ENCODE measurements at places on chromosomes 2 and 18. TPM values are rescaled to one million over a fixed set of nuclear protein-coding genes. Genes with fewer than 3 reads are reported as not detected.

- no peak for DNase-seq
Observed at GRCh38 chr18:58204776-58205442, 160.9 kb downstream of the NEDD4L start.

- DNase-seq: no peak
Observed at GRCh38 chr18:55355223-55355622, 232.8 kb downstream of the TCF4 start.

DNA sequence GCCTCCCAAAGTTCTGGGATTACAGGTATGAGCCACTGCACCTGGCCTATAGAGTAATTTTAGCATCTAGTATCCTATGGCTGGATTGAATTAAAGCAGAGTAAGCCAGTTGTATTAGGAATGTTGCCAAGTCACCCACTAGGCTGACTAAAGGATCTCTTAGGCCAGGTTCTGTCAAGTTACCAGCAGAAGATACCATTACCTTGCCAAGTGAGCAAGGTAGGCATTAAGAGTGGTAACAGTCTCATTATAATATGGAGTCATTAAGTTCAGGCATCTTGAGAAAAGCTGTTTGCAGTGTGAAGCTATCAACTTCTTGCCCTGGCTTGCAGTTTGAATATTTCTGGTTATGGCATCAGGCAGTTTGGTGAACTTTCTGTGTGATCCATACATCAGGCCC is 37.0 kb upstream of the MTCL1 start:
- DNase-seq: no peak

DNA sequence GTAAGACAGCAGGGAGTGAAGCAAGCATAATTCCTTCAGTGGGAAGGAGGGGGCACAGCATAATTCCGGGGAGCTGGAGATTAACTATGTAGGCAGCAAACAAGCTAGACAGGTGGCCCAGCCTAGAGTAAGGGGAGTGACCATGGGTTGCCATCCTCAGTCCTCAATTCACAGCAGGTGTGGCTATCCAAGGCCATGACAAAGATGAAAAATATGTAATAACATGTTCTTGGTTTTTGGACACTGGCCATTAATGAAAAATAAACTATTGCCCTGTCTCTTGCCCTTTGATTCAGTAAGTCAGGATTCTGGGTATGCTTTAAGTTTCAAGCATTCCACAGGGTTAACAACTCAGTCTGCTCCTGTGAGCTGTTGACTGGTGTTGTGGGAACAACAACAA is 65.0 kb downstream of the CYP1B1 start:
- DNase-seq: no peak

DNA sequence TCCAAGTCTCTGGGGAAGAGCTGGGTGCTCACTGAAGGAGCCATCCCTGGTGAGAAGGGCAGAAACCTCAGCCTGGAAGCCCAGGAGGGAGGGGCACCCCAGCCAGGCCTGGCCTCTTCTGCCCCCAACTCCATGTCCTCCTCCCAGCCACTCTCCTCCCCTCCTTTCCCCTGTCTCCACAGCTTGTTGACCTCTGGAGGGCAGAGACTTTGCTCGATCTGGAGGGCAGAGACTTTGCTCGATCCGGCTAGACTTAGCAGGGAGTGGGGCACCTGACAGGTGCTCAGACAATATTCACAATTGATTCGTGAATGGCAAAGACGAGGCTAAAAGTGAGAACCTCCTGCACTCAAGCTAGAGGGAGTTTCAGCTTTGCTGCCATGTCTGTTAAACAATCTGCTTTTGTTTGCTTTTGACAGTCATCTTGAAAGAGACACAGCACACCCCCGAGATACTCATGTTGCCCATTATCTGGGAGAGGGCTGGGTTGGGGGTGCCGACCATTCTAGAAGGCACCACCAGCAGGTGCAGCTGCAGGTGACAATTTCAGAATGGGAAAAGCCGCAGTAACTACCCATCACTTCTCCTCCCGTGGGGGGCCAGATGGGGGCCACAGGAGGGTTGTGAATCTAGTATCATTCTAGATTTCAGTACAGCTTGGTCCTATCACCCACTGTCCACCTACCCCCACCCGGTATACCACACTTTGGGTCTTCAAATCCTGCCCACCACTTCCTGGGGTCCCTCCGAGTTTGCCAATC is 54.8 kb downstream of the DNMT3A start:
- DNase-seq: no peak

The BCL2 gene
- 12.3 TPM for total RNA-seq

The SEMA4C gene
- 19.9 TPM for total RNA-seq

The C2orf81 gene
- total RNA-seq: 1.2 TPM

The RESP18 gene
- total RNA-seq: not detected

GRCh38 chr18:76994086-76994654 is 138.4 kb downstream of the MBP start:
- DNase-seq: no peak

DNA sequence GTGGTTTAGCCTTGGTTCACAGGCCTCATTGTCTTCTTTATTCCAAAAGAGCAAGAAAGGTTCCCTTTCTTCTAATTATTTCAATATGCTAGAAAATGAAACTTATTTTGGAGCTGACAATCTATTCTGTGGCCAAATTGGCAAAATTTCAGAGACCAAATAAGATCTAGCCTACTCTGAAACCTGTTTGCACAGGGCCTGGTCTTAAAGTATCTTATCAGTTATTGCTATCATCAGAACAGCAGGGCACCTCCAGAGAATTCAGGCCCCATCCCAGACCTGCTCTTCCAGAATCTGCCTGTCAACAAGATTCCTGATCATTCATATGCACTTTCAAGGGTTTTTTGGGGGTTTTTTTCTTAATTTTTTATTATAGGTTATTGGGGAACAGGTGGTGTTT is 198.7 kb downstream of the ANAPC1 start:
- DNase-seq: no peak
